CD4-positive, alpha-beta T cell treated with Interleukin-2 at 100 ng/mL for 4 hours (primary cell): ENCODE measurements at places on chromosomes 2 and 18.

DNA sequence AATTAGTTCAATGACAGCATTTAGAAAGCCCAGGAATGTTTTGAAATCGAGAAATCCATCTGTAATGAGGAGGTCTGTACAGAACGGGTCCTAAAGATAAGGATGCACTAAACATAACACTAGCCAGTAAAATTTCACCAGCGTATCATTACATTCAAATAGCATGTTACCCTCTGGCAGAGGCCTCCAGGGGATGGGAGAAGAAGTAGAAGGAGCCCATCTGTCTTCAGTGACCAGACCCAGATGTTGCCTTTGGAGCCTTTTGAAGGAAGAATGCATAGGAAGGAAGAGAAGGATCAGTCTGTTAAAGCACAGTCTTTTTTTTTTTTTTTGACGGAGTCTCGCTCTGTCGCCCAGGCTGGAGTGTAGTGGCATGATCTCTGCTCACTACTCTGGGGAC lies 86.1 kb upstream of the BCL2L11 start:
- DNase-seq, result no peak

GRCh38 chr2:16293398-16293797 lies 353.0 kb downstream of the MYCN start:
- DNase-seq, result no peak

- no peak for DNase-seq
Measured at GRCh38 chr2:41821167-41821566, 226.7 kb upstream of the PKDCC start.

GRCh38 chr2:224208007-224208406 lies 168.9 kb upstream of the SERPINE2 start:
- no peak for DNase-seq

DNA sequence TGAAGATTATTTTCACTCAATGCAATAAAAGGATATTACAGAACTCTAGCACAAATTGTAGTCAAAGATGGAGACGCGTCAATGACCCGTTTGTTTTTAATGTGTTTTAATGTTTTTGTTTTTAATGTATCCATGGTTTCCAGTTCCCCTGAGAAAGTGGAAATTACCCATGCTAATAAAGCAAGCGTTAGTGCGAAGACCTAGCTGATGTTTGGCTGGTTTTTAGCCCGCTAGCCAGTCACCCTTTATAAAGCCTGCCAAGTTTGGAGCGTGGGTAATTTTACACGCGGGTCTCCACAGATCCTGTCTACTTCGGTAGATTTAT lies 430 bp upstream of the CHMP1B start:
- peak; percentile 65 for DNase-seq

DNA sequence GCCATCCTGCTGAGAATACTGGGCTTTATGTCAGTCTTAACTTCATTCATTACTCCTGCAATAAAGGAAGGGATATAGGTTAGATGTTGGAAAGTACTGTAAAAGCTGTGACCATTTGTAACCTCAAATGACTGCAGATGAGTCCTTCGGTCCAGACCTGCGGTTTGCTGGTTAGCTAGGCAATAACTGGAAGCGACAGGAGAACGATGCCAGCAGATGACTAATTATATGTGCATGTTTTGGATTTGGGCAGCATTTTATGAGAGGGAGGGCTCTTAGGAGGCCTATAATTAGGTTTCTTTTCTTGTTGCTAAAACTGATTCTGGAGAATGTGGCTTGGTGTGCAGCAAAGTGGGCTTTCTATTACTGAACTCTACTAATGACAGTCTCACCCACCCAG lies 205.6 kb downstream of the TMEM182 start:
- DNase-seq, result no peak

DNA sequence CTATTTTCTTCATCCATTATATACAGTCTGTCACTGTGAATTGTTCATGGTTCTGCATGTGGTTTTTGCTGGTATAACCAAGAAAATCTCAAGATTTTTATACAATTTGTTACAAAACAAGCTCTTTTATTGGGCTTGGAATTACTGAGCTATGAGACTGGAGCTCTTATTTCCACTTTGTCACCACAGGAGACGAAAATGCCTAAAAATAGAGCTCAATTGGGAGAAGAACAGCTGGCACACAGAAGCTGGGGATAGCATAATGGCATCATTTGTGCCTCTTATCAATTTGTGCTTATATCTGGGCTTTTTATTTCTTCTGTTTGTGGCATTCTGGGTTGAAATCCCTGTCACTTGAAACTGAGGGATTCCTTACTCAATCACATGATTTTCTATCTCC lies 219.1 kb downstream of the CALCRL start:
- no peak for DNase-seq

DNA sequence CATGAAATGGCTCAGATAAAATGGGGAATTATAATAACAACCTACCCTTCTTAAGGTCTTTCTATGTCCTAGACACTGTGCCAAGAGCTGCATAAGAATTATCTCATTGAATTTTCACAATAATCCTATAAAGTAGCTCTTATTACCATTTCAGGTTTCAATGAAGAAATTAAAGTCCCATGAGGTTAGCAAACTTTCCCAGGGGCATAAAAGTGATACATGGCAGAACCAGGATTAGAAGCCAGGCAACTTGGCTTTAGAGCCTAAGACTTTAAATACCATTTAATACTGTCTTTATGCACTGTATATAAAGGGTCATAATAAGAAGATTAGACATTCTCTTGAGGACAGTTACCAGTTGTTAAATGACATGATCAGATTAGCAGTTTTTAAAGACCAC lies 130.1 kb downstream of the GCA start:
- no peak for DNase-seq

GRCh38 chr2:9653485-9654271 lies 22.9 kb upstream of the YWHAQ start:
- DNase-seq, result no peak

- peak; percentile 48 for DNase-seq
Measured at GRCh38 chr18:62715759-62716615, 646 bp downstream of the PHLPP1 start.

DNA sequence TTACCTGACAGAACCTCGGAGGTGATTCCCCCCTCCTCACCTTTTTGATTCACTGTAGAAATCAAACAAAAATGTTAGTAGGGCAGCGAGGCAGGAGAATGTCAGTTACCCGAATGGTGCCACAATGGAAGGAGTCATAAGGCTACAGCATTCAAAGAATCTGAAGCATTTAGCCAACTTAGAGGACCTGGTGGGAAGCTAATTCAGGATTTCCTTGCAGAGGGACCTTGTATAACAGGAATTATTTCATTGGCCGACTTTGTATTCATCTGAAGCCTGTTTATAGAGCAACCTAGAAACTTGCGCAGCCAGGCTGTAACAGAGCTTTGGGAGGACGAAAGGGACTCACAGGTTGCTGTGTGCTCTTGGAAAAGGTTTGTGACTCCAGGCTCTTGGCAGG lies 129.1 kb upstream of the MMADHC start:
- no peak for DNase-seq

DNA sequence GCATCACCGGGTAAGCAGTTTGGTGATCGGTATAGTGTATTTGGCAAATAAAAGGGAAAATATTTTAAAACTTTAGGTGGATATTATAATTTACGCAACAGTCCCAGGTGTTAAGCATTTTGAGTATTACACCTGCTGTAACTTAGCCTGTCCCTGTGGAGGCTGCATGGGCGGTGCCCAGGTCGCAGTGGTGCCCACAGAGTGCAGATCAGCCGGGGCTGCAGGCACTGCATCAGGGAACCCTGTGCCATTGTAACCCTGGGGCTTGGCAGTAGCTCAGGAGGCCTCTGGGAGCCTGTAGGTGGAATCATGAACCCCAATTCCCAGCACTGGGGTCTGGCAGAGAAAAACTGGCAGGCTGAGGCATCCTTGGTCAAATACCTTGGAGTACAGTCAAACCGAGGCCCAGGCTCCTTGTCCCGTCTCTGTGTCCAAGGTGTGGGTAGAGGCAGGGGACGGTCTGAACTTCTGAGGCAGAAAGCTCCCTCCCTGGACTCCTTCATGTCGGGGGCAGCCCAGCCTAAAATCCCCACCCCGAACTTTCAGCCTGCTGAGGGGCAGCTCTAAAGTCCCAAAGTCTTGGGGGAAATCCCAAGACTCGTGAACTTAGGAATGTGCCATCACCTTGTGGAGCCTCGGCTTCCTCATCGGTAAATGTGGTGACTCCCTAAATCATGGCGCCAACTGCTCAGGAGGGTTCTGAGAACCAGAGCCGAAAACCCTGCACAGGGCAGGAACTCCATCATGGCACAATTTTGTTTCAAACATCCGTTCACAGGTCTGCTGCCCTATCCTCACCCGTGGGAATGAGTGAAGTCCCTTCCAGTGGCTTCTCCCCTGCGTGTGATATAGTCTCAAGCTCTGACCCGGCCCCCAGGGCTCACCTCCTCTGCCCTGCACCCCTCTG lies 85.7 kb downstream of the INHBB start:
- no peak for DNase-seq

- DNase-seq, result no peak
Measured at GRCh38 chr18:76691800-76692199, 130.6 kb upstream of the ZNF236 start.

DNA sequence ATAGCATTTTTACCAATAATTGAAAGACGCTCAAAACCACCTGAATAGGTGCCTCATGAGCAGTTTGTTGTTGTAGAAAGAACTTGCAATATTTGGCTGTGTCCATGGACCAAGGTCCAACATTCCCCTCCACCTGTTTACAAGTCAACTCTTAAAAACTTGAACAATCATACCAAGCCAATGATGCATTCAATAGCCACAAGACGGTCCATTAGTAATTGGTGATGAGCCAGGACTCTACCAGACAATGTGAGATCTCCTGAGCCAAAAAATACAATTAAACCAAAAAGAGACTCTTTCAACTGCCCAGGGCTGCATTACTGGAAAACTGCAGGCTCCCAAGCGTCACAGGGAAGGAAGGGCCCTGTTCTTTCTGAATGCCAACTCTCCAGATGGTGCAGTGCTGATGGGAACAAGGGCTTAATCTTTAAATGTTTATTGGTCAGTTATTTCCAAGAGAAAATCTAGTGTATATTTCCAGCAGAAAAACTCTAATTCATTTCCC lies 118.8 kb upstream of the EPB41L3 start:
- no peak for DNase-seq

DNA sequence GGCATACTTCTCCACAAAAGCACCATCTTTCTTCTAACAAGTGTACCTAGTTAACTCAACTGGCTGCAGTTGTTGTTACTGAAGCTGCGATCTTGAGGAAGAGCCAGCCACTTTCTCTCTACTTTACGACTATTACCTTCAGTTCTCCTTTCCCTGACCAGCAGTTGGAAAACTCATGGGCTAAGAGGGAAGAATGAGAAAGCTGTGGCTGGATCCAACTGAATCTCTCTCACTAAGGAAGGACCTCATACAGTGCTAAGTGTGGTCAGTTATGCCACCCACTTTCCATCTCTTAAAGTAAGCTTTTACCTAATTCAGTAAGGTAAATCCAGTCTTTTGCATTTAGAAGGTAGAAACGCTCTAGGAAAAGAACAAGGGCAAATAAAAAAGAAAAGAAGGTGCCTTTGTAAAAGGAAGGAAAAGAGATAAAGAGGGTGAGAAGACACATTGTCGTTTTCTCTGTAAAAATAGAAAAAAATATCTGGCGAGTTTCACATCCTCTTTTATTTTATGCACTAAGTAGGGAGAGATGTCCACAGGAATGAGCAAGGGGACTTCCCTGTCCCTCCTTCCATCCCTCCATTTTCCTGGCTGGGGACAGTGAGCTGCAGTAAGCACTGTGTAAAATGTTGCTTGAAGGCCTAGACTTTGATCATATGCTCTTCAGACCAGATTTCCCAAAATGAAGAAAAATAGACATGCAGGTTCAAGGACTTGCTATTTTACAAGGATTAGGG lies 73.4 kb downstream of the PLEKHM3 start:
- no peak for DNase-seq
